ENCODE measurements at places on chromosomes 5 and 9.

DNA sequence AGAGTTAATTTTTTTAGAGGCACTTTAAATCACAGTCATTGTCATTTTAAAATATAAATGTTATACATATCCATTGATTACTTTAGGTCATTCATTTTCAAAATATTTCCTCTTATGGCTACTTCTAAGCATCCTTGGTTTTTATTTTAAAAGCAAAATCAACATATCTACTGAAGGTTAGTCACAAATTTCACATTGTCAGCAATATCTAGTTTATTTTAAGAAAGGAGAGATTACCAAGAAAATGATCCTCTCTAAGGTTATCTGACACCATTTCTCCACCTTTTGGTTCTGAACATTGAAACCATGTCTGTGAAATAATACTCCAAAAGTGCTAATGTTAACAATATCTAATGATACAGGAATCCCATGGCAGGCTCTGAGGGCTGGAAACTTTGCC, 24.5 kb downstream of the SEMA6A start:
- no peak for DNase-seq

DNA sequence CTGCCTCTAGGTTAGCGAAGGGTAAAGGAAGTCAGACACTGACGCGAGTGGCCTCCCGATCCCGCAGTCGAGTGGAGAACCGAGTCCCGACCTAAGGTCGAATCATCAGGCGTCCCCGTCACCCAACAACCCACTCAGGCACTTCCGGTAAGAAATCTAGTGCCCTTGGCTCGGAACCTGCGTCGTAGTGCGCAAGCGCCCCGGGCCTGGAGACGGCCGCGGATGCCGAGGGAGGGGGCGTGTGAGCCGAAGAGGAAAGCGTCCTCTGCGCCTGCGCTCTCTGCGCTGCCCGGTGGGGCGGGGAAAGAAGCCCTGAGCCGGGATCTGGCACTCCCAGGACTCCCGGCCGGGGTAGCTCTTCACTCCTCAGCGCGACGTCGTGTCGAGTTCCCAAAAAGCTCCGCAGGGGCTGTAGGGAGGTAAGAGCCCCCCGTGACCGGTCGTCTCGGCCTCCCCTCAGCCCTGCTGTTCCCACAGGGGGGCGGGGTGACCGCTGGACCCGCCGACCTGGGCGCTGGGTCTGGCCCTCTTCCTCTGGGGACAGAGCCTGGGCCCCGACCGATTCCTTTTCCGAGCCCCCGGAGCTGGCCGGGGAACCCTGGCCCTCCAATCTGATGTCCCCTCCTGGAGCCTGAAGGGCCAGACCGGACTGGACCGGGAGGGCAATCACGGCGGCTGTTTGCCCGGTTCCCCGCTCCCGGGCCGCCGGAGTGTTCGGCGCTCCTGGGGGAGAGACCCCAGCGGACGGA, at the start of gene ZFYVE16:
TSS of gene ZFYVE16 (plus strand) at position 330 of the 749 bp plus-strand sequence. CDS start 26,084 bp downstream, outside the sequence.
- peak; percentile 99 for DNase-seq

DNA sequence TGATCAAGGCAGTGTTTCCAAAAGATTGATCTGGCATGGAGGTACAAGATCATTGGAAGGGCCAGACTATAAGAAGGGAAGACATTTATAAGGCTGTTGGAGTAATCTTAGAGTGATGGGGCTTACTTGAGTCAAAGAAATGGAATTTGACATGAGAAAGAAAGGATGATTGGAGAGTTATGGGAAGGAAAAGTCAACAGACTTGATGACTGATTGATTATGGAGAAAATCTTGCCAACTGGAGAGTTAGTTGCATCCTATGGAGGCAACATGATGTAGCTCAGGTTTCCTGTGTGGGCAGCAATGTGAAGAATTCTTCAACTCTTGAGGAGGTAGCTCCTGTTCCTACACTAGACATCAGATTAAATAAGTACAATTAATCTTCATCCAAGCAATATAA, 10.9 kb upstream of the MAST4 start:
- no peak for DNase-seq

- DNase-seq, result peak; percentile 23
These were observed 44.3 kb upstream of the BICD2 start for GRCh38 chr9:92808726-92809451.

GRCh38 chr5:151093476-151093889, 12.6 kb upstream of the TNIP1 start:
- DNase-seq, result no peak

GRCh38 chr9:35605351-35606137, 482 bp downstream of the TESK1 start:
- DNase-seq, result peak; percentile 17

GRCh38 chr9:84955971-84956370, 286.4 kb downstream of the NTRK2 start:
- no peak for DNase-seq

DNA sequence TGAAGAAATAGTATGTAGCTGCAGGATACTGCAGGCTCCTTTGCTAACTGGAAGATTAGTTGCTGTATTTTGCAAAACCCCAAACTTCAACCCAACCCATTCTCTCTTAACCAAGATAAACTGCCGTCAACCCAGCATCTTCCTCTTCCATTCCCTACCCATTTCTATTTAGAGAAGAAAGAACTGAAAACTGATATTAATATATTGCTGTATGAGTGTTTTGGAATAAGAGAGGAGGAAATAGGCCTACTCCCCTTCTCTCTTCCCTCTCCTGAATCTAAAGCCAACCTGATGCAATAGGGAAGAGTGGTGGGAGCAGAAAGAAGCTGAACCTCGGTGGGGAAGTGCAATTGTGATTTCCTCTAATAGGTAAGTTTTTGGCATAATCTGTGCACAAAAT, 83.7 kb downstream of the TMEM215 start:
- DNase-seq, result no peak

DNA sequence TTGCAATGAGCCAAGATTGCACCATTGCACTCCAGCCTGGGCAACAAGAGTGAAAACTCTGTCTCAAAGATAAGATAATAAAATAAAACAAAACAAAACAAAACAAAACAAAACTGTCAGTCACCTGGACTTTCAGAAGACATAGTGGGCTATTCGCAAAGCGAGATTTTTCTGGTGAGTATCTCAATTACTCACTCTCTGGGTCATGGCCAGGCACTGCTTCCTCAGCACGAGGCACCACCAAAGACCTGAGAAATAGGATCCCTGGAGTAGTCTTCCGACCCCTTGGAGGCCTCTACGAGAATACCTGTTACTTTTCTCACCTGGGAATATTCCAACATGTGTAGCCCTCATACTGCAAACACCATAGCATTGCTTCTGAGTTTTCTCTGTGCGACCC, 201.7 kb upstream of the ZNF618 start:
- DNase-seq, result no peak

DNA sequence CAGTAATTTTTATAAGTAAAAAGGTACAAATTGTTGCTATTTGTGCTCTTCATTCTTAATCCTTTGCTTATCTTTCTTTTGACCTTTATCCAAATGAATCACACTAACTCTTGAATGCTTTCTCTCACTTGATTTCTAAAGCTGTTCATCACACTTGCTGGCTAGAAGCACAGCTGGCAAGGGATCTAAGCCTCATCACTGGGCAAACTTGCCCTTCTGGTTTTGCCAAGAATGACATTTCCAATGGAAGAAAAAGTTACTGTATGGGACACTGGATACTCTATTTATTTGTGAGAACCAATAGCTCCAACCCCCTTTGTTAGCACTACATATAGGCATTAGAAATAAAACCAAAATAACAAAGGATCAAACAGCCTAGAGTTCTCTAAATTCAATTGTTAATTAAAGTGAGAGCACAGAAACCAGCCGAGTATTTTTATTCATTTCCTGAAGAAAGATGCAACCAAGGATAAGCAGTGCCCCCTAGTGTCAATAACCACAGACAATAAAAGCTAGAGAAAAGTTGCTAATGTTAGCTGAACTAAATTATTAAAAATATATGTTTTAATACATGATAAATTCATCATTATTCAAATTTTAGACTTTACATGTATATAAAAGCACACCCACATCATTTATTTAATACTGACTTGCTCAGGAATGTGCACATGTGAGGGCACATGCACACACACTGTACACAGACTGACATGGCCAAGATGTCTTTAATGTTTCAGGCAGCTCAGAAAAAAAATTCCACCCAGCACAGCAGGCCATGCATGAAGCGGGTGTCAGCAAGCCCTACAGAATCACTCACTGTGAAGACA, 59.8 kb upstream of the POU5F2 start:
- peak; percentile 64 for DNase-seq

DNA sequence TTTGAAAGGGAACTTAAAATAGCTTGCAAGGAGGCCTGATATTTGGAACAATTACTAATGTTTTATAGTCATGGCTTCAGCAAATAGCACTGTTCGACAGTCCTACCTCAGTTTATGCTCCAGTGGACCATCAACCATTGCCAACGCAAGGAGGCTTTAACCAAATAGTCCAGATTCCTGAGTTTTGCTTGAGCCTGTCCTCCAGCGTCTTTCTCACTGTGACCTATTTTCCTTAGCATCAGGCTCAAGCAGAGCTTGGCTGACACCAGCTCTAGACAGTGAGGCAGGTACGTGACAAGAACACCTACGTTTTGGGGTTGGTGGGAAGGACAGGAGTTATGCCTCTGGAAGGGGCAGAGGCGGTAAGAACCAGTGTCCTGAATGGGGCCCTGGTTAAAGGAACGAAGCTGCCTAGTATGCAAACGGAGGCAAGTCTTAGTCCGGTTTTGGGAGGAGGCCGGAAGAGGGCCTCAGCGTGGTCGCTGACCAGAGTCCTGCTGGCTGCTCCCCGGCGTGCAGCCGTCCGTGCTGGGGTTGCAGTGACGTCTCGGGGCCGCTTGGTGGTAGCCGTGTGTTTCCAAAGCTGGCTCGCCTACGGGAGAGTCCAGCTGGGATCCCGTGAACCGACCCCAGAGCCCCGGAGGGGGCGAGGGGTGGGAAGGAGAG, 998 bp upstream of the FGF18 start:
- DNase-seq, result peak; percentile 44

GRCh38 chr5:107127878-107128277, 542.9 kb downstream of the EFNA5 start:
- DNase-seq, result no peak

- no peak for DNase-seq
These were observed 103.4 kb downstream of the PIP5K1B start for GRCh38 chr9:68808338-68808890.

GRCh38 chr5:119174578-119175163, 103.8 kb downstream of the DMXL1 start:
- DNase-seq, result no peak

- no peak for DNase-seq
These were observed 93.4 kb downstream of the STRBP start for GRCh38 chr9:123174887-123175518.

- DNase-seq, result no peak
These were observed 113.9 kb upstream of the ADAMTSL1 start for GRCh38 chr9:18360005-18360404.

- no peak for DNase-seq
These were observed 38.4 kb downstream of the SLC12A7 start for GRCh38 chr5:1073239-1074102.

DNA sequence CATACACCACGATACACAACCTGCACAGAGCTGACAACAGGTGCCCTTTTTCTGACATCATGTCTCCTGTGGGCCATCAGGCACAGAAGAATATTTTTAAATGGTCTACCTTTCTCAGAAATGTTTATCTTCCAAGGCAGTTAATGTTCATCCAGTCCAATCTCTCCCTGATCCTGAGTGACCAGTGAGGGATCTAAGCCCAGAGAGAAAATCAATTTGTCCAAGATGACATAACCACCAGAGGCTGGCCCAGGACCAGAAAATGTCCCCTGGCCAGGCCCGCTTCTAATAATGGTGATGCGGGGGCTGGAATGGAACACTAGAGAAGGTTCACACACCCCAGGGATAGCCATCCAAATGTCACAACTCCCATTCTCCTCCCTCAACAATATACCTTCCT, 357.9 kb upstream of the KIF2A start:
- DNase-seq, result no peak

- no peak for DNase-seq
These were observed 10.2 kb downstream of the SLC9A3 start for GRCh38 chr5:514101-514485.

DNA sequence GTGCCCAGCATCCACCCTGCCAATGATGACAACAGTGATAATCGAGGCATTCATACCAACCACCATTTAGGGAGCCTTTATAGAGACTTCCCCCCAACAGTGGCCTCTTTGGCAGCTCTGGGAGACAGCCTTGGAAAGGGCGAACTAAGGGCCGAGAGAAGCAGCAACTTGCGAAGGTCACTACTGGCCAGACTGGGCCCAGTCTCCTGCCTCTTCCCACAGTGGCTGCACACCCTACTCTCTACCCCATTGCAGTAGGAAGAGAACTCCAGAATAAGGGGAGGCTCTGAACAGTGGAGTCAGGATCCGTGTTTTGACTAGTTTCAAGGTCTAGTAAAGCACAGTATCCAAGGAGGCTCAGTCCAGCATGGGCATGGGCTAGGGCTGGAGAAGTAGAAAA, 5.3 kb downstream of the LHX6 start:
- no peak for DNase-seq

- DNase-seq, result no peak
These were observed 5.9 kb downstream of the DMRTA1 start for GRCh38 chr9:22452415-22453010.

DNA sequence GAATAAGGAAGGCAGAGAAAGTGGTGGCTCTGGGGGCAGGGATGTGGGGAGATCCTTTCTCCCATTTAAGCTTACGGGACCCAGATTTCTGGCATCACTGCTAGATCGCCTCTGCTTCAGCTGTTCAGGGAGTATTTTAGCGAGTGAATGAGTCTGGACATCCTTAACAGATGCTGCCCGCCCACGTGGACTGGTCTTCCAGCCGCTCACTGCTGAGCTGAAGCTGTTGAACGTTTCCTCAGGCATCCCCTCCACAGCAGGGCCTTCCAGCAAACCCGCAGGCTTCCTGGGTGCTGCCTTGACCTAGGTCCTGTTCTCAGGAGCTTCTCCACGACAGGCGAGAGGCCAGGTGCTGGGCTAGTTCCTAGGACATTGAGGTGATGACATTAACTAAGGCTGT, 144.4 kb upstream of the EFNA5 start:
- DNase-seq, result no peak

All from globus pallidus (tissue), 1 donor.